ENCODE measurements at places on chromosomes 3 and 15.
A peak's percentile ranks its signal among the peaks of the same experiment; 100 is the strongest.

DNA sequence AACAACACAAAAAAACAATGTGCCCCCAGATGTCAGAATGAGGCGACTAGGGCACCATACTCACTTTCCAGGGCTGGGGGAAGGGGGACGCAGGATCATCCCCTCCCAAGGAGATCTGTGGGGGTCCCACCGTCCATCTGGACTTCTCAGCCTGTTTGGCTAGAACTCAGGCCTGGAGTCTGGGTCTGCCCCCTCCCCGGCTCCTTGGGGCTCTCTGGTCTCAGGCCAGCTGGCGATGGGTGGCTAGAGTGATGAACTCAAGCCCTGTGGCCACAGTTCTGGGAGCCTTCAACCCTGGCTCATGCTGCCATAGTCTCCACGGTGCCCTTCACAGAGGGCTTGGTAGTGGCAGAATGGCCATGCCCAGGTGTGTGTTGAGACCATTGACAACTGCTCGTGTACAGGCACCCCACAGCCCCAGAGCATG lies 13.6 kb downstream of the ZBTB47 start:
- DNase-seq: no peak

DNA sequence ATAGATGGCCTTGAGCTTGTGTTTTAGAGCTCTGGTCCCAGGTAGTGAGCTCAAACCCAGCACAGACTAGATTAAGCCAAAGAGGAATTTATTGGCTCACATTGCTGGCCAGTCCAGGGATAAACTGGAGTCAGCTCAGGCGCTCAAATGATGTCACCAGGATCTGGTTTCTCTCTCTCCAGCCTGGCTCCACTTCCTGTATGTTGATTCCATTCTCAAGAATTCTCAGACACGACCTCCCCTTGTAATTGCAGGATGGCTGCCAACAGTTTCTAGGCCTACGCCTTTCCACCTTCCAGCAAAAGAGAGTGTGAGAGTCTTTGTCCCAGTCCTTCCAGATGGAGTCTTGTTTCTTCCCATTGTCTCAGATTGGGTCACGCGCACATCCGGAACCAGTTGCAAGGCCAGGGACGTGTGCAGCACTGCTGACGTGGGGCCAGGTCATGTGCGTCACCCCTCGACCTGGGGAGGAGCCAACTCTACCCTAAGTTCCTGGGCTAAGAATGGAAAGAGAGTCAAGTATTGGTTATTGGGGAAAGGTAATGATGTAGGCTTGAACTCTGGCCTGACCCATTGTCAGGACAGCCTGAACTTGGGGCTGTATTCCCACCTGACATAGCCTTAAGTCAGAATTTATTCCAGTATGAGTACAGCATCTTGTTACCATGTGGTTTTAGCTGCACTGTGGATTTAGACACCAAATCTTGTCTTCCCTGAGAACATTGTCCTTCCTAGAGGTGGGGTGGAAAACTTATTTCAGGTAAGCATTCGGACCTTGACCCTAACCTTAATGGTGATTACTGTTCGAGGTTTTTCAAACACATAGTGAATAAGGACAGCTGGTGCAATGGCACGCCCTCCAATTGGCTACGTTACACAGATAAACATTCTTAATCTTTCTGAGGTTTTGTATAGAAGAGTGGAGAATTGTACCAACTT lies 31.6 kb downstream of the CACNA1D start:
- DNase-seq: no peak

- peak; percentile 99 for DNase-seq
These were observed 51.9 kb upstream of the MUC13 start for GRCh38 chr3:124986192-124987143.

DNA sequence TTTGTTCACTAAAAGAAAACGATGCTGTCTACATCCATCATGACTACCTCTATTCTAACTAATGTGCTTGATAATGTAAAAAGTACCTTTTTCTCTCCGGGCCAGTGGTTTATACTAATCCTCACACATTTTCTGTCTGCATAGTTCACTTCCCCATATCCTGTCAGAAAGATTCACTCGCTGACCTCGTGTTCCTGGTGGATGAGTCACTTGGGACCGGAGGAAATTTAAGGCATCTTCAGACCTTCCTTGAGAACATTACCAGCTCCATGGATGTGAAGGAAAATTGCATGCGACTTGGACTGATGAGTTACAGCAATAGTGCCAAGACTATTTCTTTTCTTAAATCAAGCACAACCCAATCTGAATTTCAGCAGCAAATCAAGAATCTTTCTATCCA lies 33.8 kb downstream of the COL6A5 start:
- DNase-seq: no peak

DNA sequence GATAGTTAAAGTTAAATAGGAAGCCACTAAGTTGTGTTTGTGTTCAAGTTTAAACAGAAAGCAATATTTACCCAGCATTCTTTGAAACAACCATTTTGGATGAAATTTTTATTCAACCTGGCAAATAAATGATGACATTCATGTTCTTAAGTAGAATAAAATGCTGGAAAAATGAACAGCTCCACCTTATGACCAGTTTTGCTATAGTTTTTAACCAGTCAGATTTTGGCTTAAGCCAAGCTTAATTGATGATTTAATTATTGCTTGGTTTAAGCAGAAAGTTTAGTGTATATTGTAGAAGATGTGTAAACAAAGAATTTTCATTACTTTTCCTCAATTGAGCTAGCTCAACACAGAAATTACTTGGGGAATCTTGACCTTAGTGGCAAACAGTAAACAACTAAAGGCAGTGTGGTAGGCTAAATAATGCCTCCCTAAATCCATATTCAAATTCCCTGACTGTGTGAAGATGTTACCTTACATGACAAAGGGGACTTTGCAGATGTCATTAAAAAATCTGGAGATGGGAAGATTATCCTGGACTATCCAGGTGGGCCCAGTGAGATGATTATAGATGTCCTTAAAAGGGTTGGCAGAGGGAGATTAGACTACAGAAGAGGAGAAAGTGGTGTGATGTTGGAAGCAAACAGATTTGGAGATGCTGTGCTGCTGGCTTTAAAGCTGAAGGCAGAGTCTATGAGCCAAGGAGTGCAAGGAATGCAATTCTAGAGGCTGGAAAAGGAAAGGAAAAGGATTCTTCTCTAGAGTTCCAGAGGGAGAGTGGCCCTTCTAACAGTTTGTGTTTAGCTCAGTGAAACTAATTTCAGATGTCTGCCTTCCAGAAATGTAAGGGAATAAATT lies 448.6 kb upstream of the GOLIM4 start:
- no peak for DNase-seq

- no peak for DNase-seq
These were observed 27.2 kb upstream of the GBE1 start for GRCh38 chr3:81788610-81789009.

All from EL (cell line).